ENCODE measurements at places on chromosomes 3 and 15.

- DNase-seq, result no peak
Measured at GRCh38 chr3:54198556-54198955, 76.2 kb downstream of the CACNA2D3 start.

- no peak for DNase-seq
Measured at GRCh38 chr3:129829640-129830039, 63.9 kb downstream of the TMCC1 start.

GRCh38 chr3:21562243-21562642 lies 188.8 kb downstream of the ZNF385D start:
- DNase-seq, result no peak

GRCh38 chr3:10600296-10600714 lies 94.9 kb upstream of the ATP2B2 start:
- no peak for DNase-seq

- no peak for DNase-seq
Measured at GRCh38 chr15:55928955-55929354, 64.5 kb downstream of the NEDD4 start.

DNA sequence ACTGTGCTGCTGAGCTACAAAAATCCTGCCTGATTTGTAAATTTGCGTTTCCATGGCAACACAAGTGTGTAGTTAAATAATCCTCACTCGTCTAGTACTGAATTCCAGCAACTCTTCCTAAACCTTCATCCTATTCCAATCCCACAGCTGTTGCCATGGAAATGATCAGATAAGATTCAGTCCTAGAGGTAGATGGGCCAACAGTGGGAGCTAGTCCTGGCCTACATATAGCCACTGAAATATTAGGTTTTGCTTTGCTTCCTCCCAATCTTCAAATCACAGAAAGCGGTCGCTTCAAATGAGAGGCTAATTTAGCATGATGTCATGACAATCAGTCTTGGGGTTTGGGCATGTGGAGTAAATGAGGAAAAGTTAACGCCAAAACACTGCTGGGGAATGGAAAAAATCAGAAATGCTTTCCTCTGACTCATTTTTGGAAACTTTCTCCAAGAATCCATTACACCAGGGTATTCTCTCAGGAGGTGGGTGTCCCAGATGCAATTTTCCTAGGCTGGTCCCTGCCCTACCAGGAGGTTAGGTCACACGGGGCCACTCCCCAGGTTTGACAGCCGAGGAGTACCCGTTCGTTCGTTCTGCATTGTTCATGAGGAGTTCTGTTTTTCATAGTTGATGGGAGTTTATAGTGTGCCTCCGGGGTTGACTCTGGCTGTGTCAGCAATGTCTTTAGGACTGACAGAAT lies 159.2 kb upstream of the SLCO3A1 start:
- no peak for DNase-seq

- DNase-seq, result no peak
Measured at GRCh38 chr15:33621141-33621540, 310.4 kb downstream of the RYR3 start.

DNA sequence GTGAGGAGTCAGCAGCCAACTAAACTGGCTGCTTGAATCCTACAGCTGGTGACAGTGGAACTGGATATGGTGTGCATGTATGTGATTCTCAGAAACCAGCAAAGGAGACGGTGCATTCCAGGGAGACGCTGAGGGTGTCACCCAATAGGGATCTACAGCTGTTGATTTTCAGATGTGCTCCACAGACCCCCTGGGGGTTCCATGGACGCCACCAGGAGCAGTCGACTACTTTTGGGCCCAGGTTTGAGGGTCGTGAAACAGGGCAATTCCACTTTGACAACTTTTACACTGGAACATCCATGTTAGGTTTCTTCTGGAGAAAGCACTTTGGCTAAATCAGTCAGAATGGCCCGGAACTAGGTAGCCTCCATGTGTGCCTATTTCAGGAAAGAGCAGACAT lies 71.5 kb upstream of the MEX3B start:
- DNase-seq, result no peak

DNA sequence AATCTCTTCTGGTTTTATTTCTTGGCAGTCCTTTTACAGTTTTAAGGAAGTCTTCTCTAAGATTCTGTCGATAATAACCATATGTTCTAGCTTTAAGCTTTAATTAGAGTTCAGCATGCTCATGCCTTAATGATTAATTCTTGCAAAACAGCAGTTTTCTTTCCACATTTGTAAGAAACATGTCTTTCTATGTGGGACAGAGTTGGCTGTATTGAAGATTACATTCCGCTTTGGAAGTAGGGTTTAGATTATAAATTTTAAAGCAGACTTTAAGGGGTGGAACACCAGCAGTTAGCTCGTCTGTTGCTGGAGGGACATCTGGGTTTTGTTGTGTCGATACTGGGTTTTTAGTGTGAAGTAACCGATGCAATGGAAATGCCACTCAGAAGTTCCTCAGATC lies 35.3 kb downstream of the SQOR start:
- DNase-seq, result no peak

- no peak for DNase-seq
Measured at GRCh38 chr15:31412824-31413223, 86.2 kb downstream of the KLF13 start.

DNA sequence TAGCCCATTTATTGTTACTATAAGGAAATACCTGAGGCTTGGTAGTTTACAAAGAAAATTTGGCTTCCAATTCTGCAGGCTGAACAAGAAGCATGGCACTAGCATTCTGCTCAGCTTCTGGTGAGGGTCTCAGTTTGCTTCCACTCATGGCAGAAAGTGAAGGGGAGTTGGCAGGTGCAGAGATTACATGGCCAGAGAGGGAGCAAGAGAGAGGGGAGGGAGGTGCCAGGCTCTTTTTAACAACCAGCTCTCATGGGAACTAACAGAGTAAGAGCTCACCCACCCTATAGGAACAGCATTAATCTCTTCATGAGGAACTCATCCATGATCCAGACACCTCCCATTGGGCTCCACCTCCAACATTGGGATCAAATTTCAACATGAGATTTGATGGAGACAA lies 437.9 kb downstream of the CHL1 start:
- no peak for DNase-seq

DNA sequence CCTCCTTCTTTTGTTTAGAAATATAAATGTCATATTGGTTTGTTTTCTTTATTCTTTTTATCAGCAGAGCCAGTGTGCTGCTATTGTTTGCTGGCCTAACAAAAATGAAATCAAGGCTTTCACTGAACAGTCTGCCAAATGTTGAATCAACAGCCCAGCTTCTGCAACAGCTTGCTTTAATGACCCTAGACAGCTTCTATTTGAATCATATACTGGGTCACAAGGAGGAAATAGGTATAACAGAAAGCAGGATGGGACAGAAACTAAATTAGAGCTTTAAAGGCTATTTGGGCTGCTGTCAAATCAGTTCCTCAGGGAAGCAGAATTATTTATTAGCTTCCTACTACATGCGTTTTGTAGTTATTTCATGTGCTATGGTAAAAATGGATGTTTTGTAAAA lies 12.1 kb upstream of the DNAJC13 start:
- no peak for DNase-seq

- no peak for DNase-seq
Measured at GRCh38 chr15:60370105-60370868, 27.5 kb downstream of the ANXA2 start.
